ENCODE measurements at places on chromosomes 5 and 9. TPM values are rescaled to one million over a fixed set of nuclear protein-coding genes. Genes with fewer than 3 reads are reported as not detected.

DNA sequence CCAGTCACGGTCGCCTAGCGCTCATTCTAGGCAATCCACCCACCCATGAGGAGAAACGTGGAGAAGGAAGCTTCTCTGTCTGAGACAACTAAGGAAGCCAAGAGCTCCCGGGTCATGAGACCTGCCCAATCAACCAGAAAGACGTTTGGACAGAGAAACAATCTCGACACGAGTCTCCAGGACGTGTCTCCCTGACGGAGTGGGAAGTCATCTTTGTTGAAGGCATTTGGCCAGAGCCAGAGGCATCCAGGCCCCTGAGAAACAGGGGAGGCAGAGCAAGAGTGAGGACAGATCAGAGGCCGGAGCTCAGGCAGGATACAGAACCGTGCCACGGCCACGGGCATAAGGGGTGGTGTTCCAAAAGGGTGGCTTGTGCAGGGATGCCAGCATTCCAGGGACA lies 479.0 kb downstream of the SPATA31A7 start:
- no peak for DNase-seq
- H3K36me3 ChIP-seq: no peaks in the 10 kb centered on the region
- no peak overlapping the region for H3K27ac ChIP-seq
- no peaks in the 10 kb centered on the region for H3K4me1 ChIP-seq
- no peak overlapping the region for H3K4me3 ChIP-seq

GRCh38 chr5:154159343-154159742 lies 31.2 kb upstream of the GALNT10 start:
- no peak overlapping the region for H3K4me3 ChIP-seq
- no peak overlapping the region for H3K27ac ChIP-seq
- no peaks in the 10 kb centered on the region for H3K27me3 ChIP-seq
- no peaks in the 10 kb centered on the region for H3K36me3 ChIP-seq
- no peak for DNase-seq

CCDC180 gene
- polyA plus RNA-seq: not detected

PPP2R2B gene
- polyA plus RNA-seq: 13.0 TPM

PRUNE2 gene
- not detected for polyA plus RNA-seq
